ENCODE measurements at places on chromosomes 6 and 20.

DNA sequence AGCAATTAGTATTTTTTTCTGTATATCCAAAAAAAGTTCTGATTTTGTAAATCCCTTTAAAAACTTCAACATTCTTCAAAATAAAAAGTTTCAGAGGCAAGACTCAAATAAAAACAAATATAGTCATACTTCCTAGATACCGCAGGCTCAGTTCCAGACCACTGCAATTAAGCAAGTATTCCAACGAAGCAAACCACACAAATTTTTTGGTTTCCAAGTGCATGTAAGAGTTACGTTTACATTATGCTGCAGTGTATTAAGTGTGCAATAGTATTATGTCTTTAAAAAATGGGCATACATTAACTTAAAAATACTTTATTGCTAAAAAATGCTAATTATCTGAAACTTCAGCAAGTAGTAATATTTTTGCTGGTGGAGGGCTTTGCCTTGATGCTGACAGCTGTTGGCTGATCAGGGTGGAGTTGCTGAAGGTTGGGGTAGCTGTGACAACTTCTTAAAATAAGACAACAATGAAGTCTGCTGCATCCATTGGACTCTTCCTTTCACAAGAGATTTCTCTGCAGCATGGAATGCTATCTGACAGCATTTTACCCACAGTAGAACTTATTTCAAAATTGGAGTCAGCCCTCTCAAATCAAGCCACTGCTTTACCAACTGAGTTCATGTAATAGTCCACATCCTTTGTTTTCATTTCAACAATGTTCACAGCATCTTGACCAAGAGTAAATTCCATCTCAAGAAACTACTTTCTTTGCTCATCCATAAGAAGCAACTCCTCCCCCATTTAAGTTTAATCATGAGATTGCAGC, 46.0 kb downstream of the PHIP start:
- no peak for DNase-seq

DNA sequence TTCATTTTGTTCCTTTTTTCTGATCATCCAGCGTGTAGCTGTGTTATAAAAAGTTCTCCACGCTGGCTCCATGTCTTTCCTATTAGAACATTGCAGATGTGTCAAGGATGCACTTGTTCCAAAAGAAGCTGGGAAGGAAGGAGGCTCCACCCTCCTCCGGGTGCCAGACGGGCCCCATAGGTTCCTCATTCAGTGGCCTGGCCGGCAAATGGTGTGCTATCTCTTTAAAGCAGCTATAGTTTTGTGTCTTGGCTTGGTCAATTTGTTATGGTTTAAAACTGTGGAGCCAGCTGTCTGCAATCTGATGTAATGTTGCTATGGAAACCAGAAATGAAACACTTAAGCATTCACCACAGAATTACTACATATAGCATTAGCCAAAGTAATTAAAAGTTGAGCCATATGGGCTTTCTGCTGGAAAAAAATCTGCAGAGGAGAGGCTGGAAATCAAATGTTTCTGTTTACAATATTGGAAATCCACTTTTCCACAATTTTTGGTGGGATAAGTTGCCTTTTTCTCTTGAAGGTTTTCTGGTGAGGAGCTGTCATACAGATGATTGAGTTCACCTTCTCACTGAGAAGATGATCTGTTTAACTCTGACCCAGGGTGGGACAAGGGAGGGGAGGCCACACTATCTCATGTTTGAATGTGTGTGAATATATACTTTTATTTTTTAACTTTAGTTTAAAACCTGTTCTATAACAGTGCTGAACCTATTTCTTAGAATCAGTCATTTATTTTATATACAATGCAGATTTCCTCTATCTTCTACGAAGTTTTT, 167.4 kb downstream of the SASH1 start:
- DNase-seq = peak; percentile 67

DNA sequence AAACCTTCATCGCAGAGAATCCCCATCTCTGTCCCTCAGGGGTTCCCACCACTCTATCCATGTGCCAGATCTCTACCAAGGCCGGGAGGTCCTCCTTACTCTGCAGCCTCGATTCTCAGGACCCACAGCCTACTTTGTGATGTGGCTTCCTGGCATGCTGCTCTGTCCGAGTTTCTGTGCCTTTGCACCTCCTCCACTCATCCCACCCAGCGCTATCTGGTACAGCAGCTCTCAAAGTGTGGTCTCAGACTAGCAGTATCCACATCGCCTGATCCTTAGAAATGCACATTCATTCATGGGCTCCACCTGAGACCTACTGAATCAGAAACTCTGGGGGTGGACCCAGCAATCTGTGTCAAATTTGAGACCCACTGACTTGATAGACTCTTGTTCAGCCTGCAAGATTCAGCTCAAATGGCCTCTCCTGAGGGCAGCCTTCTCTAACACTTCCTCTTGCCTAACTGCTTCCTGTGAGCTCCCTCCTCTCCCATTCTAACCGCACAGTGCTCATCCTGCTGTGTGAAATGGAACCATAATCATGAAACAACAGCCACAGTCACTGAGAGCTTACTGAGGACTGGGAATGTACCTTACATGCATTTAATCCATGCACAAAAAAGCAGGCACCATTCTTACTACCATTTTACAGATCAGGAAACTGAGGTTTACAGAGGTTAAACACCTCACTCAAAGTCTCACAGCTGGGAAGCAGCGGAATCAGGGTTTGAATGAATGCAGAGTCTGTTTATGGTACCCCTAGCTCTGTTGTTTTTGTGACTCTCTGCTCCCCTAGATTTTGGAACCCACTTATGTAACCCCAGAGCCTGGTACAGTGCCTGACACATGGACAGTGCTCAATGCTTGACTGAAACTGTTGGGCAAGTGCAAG, 69.4 kb downstream of the JPH2 start:
- no peak for DNase-seq

DNA sequence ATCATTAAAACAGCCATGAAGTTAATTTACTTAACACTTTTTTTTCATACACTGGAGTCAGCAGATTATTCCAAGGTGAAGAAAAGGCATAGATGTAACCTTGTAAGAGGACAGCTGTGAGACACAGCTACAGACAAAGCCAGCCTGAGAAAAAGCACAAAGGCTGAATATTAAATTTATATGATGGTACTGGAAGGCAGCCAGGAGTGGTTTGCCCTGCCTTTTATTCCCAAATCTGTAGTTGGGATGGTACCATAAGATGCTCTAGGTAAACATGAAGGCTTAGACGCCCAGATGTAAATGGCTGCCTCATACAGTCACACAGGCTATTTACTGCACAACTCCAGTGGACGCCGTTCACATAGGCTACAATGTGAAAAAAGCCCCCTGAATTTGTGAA, 42.1 kb upstream of the LOC128125822 start:
- no peak for DNase-seq

- peak; percentile 93 for DNase-seq
Measured at GRCh38 chr20:4613718-4614620, 107.7 kb upstream of the PRND start.

- DNase-seq = no peak
Measured at GRCh38 chr6:117494694-117495318, 12.3 kb downstream of the DCBLD1 start.

DNA sequence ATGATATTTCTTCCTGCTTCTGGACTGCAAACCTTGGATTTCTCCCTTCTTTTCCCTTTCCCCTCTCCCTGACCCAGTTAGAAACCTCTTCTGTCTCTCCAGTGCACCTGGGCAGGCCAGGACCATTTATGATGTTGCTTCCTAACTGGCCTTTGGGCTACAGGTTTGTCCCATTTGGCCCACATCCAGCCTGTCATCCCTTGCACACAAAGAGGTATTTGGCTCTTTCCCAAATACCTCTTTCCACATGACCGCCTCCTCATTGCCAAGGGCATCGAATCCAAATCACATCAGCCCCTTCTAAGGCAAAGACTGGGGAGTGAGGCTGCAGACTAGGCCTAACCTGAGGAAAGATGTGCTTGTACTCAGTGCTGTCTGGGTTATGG, 13.6 kb downstream of the FGD2 start:
- DNase-seq = no peak

- DNase-seq = no peak
Measured at GRCh38 chr6:30530014-30530413, 26.3 kb downstream of the GNL1 start.

DNA sequence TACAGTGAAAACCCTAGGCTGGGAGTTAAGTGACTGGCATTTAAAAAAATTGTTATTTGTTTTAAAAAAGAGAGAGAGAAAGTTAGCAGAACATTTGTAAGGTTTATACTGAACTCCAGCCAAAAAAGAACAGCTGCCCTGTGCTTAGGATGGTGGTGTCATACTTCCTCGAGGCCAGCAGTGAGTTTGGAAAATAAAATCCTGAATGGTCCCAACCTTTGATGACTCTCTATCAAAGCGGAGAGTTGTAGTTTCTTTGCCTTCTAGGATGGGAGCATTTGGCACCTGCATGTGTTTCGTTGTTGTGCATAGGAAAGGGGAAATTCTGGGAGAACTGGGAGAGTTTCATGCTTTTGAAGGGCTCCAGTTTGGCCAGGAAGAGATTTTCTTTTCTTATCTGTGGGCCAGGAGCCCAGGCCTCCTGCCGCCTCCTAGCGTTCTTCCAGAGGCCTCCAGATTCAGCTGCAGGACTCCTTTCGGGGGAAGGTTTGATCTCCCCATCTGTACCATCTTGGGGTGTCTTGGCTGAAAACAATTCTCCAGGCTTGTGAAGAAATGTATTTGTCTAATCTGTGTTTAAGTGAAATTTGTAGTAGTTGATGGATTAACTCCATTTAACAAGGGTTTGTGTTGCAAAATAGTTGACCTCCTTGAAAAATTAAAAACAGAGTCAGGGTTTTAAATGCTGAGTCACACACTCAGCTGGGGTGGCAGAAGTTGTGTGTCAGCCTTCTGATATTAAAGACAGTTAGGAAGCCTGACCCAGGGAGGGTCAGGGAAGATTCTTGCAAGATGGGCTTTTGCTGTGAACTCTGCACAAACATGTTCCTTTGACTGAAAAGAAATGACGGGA, 63.4 kb downstream of the TXNDC5 start:
- DNase-seq = no peak

DNA sequence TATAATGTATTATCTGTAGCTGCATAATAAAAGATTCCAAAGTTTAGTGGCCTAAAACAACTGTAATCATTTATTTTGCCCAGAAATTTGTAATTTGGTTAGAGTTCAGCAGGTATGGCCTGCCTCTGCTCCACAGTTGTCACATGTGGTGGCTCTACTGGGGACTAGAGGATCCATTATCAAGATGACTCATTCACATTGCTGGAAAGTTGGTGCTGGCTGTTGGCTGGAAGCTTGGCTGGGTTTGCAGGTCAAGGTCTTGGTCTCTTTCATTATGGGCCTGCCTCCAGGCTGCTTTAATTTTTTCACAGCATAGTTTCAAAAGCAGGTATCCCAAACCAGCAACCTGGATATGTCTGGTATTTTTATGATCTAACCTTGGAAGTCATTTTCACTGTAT, 17.6 kb downstream of the TRDN start:
- no peak for DNase-seq

- no peak for DNase-seq
Measured at GRCh38 chr6:152313542-152314482, 323.4 kb downstream of the SYNE1 start.

DNA sequence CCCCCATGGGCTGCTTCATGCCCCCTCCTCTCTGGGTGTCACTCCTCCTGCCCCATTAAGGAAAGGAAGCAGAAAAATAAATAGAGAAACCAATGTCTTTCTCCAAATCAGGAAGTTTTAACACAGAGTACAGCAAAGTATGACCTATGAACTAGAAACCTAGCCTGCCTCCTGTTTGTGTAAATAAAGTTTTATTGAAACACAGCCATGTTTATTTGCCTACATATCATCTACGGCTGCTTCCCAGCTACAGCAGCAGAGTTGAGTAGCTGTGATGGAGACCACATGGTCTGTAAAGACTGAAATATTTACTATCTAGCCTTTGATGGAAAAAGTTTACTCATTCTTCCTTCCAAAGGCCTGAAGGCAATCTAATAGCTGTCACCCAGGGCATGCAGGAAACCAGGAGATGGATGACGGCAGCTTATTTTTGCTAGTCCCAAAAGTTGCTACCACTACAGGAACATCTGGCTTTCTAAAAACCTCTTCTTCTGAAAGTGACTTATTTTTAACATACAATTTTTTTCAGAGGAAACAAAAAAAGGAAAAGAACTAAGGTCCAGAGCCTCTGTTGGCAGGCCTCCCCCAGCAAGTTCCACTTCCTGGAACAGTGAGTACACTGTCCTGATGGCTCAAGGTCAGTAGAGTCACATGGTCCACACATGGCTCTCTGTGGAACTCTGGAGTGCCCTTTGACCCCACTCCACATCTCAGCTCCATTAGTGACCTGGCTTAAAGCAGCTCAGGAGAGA, 287.8 kb downstream of the PTPRT start:
- no peak for DNase-seq

DNA sequence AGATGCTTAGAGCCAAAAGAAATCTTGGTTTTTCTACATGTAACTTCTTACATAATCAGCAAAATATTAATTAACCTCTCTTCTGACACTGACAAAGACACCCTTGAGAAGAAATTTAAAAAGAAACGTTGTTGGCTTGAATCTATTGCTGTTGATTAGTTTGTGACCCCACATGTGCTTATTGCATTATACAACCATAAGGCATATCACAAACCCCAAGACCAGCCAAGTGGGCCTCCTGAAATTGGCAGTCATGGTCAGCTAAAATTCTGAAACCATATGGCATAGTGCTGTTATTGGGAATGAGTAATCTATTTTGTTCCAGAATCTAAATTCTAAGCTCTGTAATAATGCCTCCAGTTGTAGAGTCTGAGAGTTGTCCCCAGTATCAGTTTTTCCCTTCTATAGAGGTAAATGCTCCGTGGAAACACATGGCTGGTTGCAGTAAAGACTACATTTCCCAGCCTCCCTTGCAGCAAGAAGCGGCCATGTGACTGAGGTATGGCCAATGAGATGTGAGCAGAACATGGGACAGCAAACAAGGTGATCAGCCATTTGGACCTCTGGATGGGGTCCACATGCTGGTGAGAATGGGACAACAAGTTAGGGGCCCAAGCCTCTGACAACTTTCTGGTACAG, 42.3 kb upstream of the PTPN1 start:
- DNase-seq = no peak

All from hippocampal formation (tissue), 2 donors.